Tracheal epithelial cell (primary cell): ENCODE measurements at places on chromosomes 2 and 18. TPM values are rescaled to one million over a fixed set of nuclear protein-coding genes. Genes with fewer than 3 reads are reported as not detected.

The LPIN2 gene
- total RNA-seq: 5.1 and 11.3 TPM in 2 replicates

The TMEM178A gene
- 0.43 TPM in 1 of 2 replicates, not detected in the other for total RNA-seq

The CYP27A1 gene
- 1.3 and 3.9 TPM in 2 replicates for total RNA-seq

The EPB41L5 gene
- 24.7 and 30.8 TPM in 2 replicates for total RNA-seq

The VWA3B gene
- total RNA-seq: under 0.01 TPM in 1 of 2 replicates, not detected in the other

The SKA1 gene
- total RNA-seq: 0.85 and 1.2 TPM in 2 replicates

The GDF7 gene
- total RNA-seq: under 0.01 TPM in 2 replicates

The EMILIN2 gene
- total RNA-seq: 1.3 and 4.3 TPM in 2 replicates

The ZAP70 gene
- total RNA-seq: not detected in 2 replicates

The TUBA3E gene
- not detected in 2 replicates for total RNA-seq

The MRO gene
- not detected in 2 replicates for total RNA-seq

The TMEM247 gene
- total RNA-seq: not detected in 2 replicates

The PARD3B gene
- 1.1 and 2.7 TPM in 2 replicates for total RNA-seq

The DAPL1 gene
- total RNA-seq: 0.24 TPM in 1 of 2 replicates, not detected in the other

The LTBP1 gene
- 6.0 and 23.4 TPM in 2 replicates for total RNA-seq

The REEP1 gene
- total RNA-seq: 0.24 TPM in 1 of 2 replicates, not detected in the other

The SH2D6 gene
- not detected in 2 replicates for total RNA-seq

The CYRIA gene
- 2.1 and 4.3 TPM in 2 replicates for total RNA-seq

The L3MBTL4 gene
- 0.21 and 1.9 TPM in 2 replicates for total RNA-seq

The KCNF1 gene
- total RNA-seq: 0.48 TPM in 1 of 2 replicates, not detected in the other

The SLC9A2 gene
- under 0.01 and 1.2 TPM in 2 replicates for total RNA-seq

The MROH2A gene
- total RNA-seq: not detected in 2 replicates
